Smooth muscle cell of the pulmonary artery (primary cell): ENCODE measurements at places on chromosomes 1 and 21. TPM values are rescaled to one million over a fixed set of nuclear protein-coding genes. Genes with fewer than 3 reads are reported as not detected.

The IFI44L gene
- total RNA-seq, result 3.8 and 6.5 TPM in 2 replicates

The KCNE2 gene
- total RNA-seq, result not detected in 2 replicates

The SLC45A3 gene
- 3.7 and 4.3 TPM in 2 replicates for total RNA-seq

The RNU1-1 gene
- total RNA-seq, result under 0.01 TPM in 2 replicates

The C1orf167 gene
- total RNA-seq, result 0.20 TPM in 2 replicates

The VHLL gene
- total RNA-seq, result 0.13 and 0.92 TPM in 2 replicates
